Lung microvascular endothelial cell (primary cell): ENCODE measurements at places on chromosomes 3 and 15.

- DNase-seq: no peak
Measured at GRCh38 chr3:19898721-19899120, 35.3 kb downstream of the EFHB start.

DNA sequence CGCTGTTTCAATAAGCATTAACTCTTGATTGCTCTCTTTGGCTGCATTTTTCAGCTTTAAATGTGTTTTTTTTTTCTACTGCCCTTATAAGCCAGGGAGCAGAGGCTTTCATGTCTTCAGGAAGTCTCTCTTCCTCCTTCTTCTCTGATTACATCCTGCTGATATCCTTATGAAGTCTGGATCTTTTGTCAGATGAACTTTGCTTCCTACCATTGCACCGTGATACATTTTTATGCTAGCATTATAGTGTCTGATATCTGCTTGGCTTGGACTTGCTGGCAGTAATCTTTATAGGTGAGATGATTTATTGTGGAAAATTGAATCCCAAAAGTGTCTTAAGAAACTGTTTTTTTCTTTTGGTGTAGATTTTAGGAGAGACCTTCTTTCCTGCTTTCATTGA, 160.4 kb upstream of the CFAP20DC start:
- peak; percentile 6 for DNase-seq

DNA sequence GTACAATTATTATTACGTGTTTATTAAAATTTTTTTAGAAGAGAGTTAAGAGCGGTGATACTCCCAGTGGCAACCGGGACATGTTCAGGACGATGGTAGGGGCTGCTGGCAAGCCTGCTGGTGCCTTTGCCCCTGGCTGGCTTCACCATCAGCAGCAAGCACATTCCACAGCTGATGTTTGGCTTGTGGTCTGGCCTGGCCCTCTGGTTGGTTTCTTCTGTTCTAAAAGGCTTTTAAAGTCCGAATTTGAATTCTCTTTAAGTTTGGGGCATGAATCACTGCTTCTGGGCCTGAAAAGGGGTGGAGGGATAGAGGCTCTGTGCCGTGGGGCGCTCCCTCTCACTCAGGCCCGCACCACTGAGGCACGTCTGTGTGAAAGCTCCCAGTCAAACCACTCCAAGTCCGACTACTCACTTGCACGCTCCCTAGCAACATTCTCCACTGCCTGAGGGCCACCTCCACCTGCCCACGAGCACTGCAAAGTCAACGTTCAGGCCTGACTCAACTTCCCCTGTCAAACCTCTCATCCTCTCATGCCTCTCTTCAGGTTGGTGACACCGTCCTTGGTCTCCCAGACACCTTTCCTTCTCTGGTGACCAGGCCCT, 10.1 kb downstream of the ITGA11 start:
- DNase-seq: no peak

DNA sequence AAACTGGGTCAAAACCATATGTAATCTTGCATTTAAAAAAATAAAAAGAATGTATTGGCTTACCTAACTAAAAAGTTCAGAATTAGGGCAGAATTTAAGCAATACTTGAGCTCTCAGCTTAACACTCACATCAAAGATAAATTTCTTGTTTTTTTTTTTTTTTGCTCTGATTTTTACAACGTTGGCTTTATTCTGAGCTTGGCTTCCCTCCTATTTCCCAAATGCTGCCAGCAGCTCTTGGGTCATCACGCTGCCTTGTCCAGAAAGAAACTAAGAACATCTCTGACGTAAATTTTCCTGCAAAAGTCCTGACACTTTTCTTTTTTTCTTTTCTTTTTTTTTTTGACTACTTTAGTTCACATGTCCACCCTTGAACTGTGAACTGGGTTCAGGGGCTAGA, 150.6 kb upstream of the TGFBR2 start:
- DNase-seq: no peak

DNA sequence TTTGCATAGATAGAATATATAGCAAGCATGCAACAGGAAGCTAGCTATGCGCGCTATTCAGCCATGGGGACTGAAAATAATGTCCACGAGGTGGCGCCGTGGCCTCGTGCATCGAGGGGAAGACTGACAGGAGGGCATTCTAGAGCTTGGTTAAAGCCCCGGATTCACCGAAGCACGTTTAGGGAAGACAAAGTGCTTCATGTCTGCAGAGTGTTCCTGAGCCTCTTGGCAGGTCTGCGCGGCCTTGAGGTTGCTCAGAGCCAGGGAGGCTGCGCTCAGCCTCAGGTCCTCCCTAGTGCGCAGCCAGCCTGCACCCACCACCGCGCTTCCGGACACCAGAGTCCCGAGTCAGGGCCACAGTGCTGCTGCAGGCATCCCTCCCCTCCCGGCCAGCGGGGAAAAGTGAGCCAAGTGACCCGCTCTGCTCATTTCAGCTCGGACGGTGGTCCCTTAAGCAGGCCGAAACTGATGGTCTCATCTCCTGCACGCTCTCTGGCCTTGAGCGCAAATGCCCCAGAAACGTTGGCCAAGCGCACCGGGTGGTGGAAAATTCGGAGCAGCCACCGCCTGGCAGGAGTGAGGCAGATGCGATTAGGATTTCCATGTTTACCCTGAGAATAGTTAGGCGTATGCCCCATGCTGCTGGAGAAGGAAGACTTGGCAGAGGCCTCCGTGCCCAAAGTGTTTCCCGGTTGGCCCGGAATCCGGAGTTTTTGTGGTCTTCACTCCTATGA, 24.8 kb downstream of the GABRA5 start:
- peak; percentile 77 for DNase-seq

GRCh38 chr15:43469867-43470266, 23.1 kb downstream of the TP53BP1 start:
- DNase-seq: no peak

DNA sequence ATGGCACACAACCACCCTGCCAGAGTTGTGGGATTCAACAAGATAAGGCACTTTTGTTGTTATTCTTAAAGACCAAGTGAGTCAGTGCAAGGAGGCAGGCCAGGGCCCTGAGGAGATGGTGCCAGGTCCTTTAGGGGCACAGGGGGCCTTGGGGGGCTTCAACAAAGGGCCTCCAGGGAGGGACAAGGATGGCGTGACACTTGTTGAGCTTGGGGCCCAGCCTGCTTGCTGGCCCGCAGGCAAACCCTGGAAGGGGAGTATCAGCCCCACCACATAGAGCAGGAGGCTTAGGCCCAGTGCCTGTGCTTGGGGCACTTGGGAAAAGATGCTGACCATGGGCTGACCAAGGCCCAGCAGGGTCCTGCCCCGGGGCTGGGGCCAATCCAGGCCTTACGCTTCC, 5.5 kb downstream of the IQSEC1 start:
- no peak for DNase-seq

- DNase-seq: no peak
Measured at GRCh38 chr15:35174948-35175347, 89.9 kb upstream of the NANOGP8 start.

GRCh38 chr3:174062923-174063322, 665.4 kb downstream of the NLGN1 start:
- DNase-seq: no peak

- DNase-seq: no peak
Measured at GRCh38 chr3:162586591-162586990, 1090.0 kb downstream of the OTOL1 start.

GRCh38 chr15:59887211-59887610, 116.9 kb upstream of the FOXB1 start:
- DNase-seq: no peak

- DNase-seq: peak; percentile 56
Measured at GRCh38 chr3:171349392-171349791, 110.8 kb downstream of the TNIK start.

DNA sequence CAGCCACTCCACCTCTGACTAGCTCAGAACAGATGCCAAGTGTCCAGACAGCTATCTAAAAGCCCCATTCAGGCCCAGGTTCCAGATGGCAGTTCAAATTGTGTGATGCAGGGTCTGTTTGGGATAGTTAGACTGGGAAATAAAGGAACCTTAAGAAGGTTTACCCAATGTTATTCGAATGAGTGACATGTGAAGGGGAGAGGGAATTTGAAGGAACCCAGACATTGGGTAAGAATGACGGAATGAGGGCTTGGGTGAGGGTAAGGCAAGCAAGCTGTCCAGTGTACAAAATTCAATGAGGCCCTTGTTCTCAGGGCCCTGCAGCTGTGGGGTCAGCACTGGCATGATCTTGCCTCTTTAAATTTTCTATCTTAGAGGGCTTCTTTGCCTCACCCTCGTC, 34.1 kb downstream of the ATP13A5 start:
- DNase-seq: no peak
